ENCODE measurements at places on chromosomes 5 and 9.

- no peak for DNase-seq
Measured at GRCh38 chr5:524973-525761, 918 bp upstream of the SLC9A3 start.

DNA sequence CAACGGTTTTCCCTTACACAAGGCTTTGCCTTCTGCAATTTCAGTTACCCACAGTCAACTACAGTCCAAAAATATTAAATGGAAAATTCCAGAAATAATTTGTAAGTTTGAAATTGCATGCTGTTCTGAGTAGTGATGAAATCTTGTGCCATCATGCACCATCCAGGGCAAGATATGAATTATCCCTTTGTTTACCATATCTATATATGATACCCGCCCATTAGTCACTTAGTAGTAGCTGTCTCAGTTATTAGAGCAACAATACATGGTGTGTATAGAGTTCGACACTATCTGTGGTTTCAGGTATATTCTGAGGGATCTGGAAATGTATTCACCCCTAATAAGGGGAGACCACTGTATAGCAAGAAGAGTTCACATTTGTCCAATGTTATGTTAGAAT lies 29.4 kb downstream of the ERBIN start:
- DNase-seq, result no peak

GRCh38 chr5:180785794-180786221 lies 16.8 kb downstream of the MGAT1 start:
- DNase-seq, result no peak

DNA sequence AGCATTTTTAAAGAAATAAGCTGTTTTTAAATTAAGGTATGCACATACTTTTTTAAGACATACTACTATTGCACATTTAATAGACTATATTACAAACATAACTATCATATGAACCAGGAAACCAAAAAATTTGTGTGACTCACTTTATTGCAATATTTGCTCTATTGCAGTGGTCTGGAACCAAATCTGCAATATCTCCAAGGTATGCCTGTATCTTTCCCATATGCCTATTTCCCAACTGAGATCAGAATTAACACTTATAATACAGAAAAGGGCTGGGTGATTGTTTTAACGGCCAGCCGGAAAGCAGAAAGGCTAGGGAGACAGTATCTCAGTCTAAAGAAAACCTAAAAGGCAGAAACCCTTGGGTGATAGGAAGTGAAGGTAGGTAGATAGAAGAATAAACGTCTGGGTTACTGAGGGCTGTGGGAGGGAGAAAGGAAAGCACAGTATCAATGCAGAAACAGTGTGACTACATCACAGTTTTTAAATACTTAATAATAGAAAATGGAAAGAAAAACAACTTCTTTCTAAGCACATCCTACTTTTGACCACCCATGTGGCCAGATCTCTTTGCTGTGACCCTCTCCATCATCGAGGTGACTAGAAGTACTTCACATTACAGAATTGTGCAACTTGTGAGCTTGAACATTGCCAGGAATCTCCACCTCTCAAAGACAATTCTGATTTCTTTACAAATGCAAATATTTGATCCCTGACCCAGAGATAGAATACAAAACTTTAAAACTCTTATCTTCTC lies 126.4 kb downstream of the LPAR1 start:
- no peak for DNase-seq

DNA sequence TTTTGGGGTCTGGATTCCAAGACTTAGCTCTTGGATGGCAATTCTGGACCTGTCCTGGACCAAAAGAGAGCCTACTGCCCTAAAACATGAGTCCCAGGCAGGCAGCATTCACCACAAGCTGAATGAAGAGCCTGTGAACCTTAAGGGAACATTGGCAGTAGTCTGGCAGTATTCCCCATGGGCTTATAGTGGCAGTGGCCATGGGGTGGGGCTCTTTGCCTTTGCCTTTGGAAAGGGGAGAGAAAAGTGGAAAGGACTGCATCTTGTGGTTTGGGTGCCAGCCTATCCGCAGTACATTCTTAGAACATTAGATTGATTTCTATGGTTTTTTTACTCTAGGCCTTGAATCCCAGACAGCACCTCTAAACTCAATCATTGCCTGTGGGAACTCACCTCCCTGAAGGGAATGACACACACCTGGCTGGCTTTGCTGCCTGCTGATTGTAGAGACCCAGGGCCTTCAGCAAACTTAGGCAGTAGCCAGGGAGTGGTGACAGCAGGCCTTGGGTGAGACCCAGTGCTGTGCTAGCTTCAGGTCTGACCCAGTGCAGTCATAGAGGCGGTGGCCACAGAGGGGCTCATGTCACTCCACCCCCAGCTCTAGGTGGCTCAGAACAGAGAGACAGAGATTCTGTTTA lies 216.3 kb downstream of the CETN3 start:
- DNase-seq, result no peak
